NCI-H2171 treated with DMSO at 0.1 percent for 48 hours (cell line): ENCODE measurements at places on chromosomes 12 and 14.

DNA sequence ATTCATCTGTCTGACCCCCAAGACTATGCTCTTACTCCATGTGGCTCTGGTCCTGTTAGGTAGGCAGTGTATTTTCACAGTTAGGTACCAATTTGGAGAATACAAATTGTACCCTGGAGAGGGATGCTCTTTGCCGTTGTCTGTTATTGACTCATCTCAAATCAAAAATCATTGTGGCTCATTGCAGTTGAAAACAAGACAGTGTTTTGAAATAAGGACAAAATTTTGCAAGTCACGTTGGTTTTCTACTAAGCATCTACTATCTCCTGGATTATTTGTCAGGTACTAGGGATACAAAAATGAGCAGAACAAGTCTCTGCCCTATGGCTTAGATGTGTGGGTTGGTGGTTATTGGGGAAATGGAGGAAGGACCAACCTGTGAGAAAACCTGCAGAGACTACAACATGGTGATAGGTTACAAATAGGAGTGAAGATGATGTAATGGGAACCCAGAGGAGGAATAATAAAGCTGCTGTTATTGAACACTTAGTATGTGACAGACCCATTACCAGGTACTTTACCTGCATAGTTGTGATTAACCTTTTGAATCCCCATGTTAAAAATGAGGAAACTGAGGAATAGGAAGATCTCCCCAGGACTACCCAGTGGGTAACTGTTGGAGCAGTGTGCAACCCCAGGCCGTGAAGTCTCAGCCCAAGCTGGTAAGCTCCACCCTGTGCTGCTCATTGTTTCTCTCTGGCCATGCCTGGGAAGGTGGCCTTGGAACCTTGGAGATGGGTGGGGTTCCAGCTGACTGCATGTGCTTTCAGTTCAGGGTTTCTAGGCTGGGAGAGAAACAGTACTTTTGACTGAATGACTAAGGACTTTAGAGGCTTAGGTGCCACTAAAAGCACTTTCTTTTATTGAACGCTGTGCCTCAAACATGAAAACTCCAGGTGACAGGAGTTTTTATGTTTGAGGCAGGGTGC is 72.9 kb upstream of the SRSF5 start:
- no peak for DNase-seq

DNA sequence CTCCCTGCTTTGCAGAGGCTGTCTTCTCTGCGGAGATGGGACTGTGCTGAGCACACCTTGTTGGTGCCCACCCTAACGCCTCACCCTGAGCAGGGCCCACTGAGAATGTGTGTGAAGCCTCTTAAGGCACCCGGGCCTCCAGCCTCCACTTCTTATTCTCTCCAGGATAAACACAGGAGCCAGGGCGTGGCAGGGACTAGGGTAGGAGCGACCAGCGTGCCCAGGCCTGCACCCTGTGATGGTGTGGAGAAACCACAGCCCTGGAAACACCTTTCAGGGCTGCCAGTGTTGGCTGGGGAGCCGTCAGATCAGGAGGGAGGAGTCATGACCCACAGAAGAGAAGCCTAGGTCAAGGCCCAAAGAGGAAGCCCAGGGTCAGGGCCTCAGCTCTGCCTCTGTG is 41.3 kb downstream of the VDR start:
- DNase-seq: no peak

DNA sequence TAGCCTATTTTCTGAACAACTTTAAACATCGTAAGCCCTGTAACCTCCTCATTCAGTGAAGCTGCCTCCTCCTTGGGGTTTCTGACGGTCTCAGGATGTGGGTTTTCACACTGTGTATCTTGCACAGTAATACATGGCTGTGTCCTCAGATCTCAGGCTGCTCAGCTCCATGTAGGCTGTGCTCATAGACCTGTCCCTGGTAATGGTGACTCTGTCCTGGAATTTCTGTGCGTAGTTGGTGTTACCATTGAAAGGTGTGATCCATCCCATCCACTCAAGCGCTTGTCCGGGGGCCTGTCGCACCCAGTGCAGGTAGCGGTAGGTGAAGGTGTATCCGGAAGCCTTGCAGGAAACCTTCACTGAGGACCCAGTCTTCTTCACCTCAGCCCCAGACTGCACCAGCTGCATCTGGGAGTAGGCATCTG is 980.5 kb downstream of the TMEM121 start:
- no peak for DNase-seq

DNA sequence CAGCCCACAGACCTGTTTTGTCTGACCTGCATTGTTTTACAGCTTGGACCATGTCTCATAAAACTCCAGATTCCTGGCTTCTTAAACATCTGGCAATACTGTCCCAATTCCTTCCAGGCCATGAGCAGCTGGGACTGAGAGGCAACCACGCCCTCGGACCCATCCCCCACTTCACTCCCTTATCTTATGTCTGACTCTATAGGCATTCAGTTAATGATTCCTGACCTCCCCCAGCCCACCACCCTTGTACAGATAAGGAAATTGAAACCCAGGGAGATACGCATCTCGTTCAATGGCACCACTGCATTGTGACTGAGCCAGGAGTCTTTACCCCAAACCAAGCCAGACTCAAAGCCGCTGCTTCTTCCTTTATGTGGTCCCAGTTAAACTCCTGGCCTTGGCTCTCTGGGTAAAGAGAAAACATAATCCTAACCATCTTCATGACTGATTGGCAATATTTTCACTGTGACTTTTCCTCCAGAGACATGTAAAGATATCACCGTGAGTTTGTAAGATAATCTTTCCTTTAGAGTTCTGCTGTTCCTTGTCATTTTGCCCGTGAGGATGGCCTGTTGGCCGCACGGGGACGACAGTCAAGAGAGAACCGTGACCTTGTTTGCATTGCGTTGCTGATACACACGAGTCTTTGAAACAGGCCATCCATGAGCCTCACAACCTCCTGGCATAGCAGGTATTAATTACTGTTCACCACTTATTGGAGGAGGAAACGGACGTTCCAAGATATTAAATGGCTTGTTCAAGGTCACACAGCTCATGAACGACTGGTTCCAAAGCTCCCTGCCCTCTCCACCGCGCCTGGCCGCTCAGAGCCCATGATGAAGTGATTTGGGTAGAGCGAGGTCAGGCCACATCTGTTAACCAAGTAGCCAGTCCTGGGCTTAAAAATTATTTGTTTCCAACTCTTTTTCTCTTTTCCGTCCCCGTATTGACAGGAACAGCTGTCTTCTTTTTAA is 39.4 kb downstream of the MAP1LC3B2 start:
- DNase-seq: no peak

DNA sequence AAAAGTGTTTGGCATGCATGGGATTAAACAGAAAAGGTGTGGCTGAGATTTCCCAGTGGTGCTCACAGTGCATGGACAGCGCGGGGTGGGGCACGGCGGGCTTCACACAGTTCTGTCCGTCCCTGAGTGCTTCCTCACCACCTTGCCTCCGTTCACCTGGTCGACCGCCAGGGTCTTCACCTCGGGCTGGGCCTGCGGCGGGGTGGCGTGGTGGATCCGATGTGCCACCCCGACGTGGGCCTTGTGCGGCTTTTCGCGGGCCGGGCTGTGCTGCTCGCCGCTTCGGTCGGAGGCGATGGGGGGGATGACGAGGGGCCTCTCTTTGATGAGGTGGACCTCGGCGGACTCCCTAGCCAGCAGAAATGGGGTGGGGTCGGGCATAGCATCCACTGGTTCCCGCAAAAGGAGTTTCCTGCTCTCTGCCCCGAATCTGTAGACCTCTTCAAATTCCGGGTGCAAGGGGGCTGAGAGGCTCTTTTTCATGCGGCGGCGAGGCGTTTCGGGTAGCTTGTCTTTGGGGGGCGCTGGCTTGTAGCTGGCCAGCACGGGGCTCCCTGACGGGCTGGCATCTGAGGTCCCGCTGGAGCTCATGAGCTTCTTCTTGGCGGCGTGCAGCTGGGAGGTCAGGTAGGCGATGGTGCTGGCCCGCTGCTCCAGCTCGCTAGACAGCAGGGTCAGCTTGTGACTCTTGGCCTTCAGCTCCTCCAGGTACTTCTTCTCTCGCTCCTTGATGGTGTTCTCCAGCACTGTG is 35.5 kb downstream of the CCDC92 start:
- no peak for DNase-seq

DNA sequence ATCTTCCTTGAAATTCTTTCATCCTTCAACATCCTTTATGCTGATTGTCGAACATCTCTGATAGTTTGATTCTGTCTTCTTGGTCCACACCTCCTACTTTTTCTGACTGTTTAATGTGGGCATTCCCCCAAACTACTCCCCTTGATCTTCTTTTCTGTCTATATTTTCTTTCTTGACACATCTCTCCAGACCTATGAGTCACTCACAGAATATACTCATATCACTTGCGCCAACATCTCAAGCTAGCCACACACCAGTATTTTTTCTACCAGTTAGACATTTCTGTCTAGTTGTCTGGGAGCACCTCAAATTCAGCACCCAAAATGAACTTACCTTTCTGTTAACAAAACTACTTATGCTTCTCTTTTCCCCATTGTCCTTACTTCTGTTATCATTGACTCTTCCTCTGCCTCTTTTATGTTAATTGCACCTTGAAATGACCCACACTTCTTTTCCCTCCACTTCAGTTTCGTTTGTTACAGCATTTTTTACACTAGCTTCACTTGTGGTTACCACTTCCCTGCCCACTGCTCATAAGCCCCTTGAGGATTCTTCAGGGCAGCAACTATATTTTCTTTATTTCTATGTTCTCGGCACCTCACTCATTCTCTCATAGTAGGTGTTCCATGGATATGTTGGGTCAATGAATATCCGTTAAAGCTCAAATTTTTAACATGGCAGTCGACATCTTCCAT is 33.5 kb downstream of the TSHR start:
- no peak for DNase-seq

DNA sequence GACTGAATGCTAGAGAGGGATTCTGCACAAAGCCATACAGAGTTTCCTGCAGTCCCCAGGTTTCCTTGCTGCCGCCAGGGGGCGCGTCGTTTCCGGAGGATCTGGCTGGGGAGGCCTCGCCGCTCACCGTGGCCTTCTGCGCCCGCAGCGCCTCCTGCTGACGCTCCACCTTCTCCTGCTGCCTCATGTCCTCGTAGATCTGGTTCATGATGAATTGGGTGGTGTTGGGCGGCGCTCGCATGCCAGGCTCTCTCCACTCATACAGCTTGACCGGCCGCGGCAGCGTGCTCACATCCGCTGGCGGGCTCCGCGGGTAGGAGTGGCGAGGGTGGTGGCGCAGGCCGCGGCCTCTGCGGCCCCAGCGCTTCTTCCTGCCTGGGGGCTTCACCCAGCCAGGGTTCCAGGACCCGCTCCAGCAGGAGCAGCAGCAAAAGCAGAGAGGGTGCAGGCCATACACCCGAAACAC is 987 bp downstream of the CCER1 start:
- DNase-seq: no peak

DNA sequence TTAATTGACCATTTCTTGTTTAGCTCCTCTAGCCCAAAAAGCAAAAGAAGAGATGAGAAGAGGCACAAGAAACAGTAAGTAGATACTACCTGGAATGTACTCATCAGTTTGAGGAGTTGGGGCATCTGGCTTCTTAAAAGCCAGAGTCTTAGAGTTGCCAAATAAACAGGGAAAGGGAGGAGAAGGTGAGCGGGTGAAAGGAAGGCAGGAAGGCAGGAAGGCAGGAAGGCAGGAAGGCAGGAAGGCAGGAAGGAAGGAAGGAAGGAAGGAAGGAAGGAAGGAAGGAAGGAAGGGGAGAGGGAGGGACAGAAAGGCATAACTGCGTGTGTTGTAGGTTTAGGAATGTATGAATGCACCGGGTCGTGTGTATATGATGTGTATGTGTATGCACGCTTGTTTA is 56.7 kb upstream of the HSPB8 start:
- DNase-seq: no peak

- DNase-seq: no peak
Measured at GRCh38 chr12:27344246-27344645, 11.6 kb downstream of the BMAL2 start.

DNA sequence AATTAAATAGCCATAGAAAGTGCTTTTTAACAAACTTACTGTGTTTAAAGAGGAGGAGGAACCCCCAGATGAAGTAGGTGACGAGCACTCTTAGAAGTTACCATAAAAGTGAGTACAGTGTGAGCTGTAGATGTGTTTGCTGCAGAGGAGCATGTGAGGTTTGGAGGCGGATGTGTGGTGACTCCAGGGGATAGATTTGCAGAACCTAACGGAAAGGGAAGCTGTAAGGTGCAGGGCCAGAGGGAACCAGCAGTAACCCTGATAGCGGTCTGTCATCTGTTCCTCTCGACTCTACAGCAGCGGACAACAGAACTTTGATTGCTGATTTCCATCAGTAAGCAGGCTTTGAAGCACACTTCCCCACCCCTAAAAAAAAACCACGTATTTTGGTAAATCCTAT is 5.2 kb downstream of the CALM1 start:
- DNase-seq: no peak

DNA sequence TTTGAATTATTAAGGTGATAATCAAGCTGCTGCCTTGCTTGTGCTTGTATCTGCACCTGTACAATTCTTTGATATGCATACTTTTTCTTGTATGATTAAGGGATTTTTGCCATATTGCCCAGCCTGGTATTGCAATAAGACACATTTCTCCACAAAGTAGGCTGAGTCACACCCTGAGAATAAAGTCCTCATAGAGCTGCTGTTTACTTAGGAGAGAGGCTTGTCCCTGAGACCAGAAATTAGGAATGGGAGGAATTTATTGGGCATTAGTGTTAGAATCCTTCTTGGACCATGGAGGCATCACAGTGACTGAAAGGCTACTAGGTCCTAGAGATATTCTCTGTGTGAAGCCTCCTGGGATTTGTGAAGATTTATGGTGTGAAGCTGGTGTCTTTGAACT is 506.8 kb upstream of the FBXO33 start:
- DNase-seq: no peak

GRCh38 chr12:2583642-2584401 is 210.9 kb upstream of the FKBP4 start:
- DNase-seq: no peak

DNA sequence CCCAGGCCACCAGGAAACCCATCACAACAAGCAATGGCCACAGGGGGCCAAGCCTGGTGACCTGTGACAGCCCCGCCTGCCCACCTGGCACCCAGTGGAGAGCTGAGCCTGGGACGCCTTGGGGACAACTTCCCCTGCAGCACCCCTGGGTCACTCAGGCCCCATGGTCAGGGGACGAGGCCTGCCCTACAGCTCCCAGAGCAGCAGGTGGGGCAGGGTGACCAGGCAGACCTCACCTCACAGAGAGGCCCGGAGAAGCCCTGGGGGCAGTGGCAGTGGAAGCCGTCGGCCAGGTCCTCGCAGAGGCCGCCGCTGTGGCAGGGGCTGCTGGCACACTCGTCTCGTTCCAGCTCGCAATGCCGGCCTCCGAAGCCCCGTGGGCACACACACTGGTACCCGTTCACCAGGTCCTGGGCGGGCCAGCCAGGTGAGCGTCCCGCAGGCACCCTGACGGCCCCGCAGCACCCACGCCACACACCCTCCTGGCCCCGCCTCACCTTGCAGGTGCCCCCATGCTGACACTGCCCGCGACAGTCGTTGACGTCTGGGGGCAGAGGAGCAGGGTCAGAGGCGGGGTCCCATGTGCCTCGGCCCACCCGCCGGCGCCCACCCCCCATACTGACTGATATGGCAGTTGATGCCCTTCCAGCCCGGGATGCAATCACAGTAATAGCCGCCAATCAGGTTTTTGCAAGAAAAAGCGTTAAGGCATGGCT is 18.1 kb downstream of the JAG2 start:
- DNase-seq: no peak
